B cell (primary cell): ENCODE measurements at places on chromosomes 2 and 18.
A peak's percentile ranks its signal among the peaks of the same experiment; 100 is the strongest.

DNA sequence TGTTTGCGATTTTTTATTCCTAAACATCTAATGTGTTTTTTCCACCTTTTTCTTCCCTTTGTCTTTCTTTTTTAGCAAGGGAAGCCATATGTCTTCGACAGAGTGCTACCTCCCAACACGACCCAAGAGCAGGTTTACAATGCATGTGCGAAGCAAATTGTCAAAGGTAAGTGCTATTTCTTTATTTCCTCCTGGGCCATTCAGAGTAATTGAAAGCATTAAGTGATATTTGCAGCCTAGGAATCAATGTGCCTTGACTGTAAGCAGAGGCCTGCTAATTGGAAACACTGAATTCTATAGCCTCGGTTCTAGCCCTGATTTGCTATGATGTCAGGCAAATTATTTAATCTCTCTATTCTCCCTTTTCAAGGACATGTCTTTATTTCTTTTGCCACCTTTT is 47.0 kb downstream of the KIF5C start:
- no peak for DNase-seq

DNA sequence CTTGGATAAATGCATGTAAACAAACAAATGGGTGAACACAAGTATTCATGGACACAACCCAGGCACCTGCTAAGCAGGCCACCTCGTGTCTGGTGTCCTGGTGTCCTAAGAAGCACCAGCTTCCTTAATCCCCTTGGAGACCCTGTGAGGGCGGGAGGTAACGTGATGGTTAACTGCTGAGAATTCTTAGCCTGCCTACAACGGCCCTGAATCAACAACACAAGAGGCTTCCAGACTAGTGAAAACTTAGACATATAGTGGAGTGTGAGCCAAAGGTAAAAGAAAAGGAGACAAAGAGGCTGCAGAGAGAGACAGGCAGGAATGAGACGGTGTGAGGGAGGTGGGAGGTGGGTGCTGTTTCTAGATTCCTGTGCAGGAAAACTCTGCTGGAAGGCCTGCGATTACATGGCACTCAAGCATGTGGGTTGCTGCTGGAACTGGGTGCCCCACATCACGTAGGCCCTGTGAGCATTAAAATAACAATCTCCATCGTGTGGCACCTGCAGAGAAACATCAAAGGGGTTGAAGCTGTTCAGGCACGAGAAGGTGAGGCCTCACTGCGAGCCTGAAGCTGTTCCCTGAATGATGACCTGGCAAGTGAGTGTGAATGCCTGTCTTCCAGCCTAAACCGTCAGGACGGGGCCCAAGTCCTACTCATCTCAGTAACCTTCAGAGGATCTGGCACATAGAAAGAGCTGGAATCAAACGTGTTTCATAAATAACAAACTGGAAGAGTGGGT is 64.2 kb downstream of the RPL37A start:
- DNase-seq: no peak

- DNase-seq: no peak
Measured at GRCh38 chr2:137771064-137771463, 193.2 kb upstream of the HNMT start.

- DNase-seq: no peak
Measured at GRCh38 chr2:223548194-223548593, 54.0 kb downstream of the SCG2 start.

GRCh38 chr2:226839951-226840350 is 4.1 kb downstream of the RHBDD1 start:
- DNase-seq: no peak

DNA sequence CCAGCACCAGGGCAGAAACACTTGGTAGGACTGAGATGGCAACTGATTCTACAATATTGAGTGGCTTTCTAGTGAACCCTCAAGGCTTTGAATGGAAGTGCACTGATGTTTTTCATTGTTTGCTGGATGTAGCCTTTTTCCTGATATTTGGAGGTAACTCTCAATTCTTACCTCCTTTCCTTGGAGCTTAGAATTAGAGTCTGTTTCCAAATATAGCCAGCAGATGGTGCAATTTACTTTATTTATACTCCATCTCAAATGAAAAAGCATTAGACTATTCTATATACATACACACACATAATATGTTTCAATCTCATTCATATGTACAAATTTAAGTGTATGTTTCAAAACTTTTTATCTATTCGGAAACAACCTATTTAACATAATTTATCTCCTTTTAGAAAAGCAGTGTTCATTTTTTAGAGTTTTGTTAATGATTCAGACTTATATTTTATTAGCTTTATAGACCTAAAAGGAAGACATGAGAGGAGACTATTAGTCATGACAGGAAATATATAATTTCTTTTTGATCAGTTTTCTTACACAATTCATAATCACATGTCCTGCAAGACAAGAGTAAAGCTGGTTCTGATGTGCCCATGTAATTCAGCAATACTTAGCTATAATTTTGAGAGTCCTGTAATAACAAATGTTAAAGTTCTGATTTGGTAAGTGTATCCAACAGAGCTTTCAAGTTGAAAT is 124.8 kb downstream of the NUP35 start:
- peak; percentile 27 for DNase-seq

DNA sequence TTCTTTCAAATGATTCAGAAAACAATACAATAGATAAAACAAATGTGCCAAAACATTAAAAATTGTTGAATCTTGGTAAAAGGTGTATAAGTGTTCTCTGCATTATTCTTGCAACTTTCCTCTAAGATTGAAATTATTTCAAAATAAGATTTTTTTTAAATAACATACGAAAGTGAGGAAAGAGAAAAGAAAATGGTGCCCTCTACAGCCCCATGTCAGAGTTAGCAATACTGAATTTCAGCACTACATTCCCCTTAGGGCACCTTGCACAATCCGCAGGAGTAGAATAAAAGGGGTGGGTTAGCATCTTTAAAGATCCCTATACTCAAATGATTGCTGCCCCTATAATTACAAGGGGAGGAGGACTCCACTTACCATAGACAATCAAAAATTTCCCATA is 433.7 kb downstream of the BCL11A start:
- no peak for DNase-seq

GRCh38 chr2:235377176-235377575 is 116.7 kb upstream of the AGAP1 start:
- DNase-seq: no peak

DNA sequence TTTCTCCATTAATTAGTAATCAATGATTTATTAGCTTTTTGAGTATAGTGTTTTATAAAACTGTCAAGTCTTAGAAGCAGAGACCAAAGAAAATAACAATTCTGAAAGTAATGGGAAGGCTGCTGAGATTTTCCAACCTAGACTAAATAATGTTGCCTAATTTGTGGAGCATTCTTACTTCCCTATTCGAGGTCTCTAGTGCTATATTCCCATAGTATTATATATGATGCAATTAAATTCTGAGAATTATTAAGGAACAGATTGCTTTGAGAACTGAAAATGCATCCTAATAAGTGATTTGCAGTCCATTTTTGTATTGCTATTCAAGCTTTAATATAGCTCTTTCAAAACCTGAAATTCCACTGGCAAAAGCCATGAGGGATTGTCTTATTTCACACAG is 27.7 kb upstream of the DOCK10 start:
- no peak for DNase-seq
